ENCODE measurements at places on chromosomes 2 and 18. TPM values are rescaled to one million over a fixed set of nuclear protein-coding genes. Genes with fewer than 3 reads are reported as not detected.

Gene SERPINB10
- 0.07 TPM for total RNA-seq

Gene OTOS
- total RNA-seq = not detected

Gene TWIST2
- 4.5 TPM for total RNA-seq

Gene ADGRF3
- total RNA-seq = 0.14 TPM

Gene DIS3L2
- total RNA-seq = 36.1 TPM

Gene GNAL
- total RNA-seq = 3.5 TPM

Gene SCYGR4
- not detected for total RNA-seq

Gene COL5A2
- 81.4 TPM for total RNA-seq

Gene SNTG2
- total RNA-seq = not detected

Gene NFE2L2
- total RNA-seq = 98.3 TPM

Gene CCDC121
- 1.4 TPM for total RNA-seq

Gene GKN2
- total RNA-seq = not detected

Gene FBXO15
- not detected for total RNA-seq

Gene GNLY
- not detected for total RNA-seq

Gene ASXL3
- 0.14 TPM for total RNA-seq

Gene NT5DC4
- not detected for total RNA-seq

Gene BOD1L2
- not detected for total RNA-seq

Gene CMPK2
- total RNA-seq = 1.1 TPM

Gene CFAP65
- total RNA-seq = not detected

Gene UGT1A3
- not detected for total RNA-seq

Gene NR4A2
- total RNA-seq = 0.13 TPM

Gene PXDN
- 149 TPM for total RNA-seq

Gene ZSWIM2
- not detected for total RNA-seq

Gene TSPYL6
- total RNA-seq = not detected

Gene TXNDC2
- 0.07 TPM for total RNA-seq

Gene SERPINB5
- not detected for total RNA-seq

Gene MYOM1
- under 0.01 TPM for total RNA-seq

Gene CHRNG
- total RNA-seq = not detected

Gene SRD5A2
- total RNA-seq = under 0.01 TPM

Gene SLC38A11
- total RNA-seq = not detected

Gene KLHL14
- total RNA-seq = not detected

Gene CDH2
- 42.4 TPM for total RNA-seq

Gene FOXI3
- not detected for total RNA-seq

Gene C2orf15
- total RNA-seq = not detected

Gene RNF149
- total RNA-seq = 137 TPM

Gene FLACC1
- total RNA-seq = 2.3 TPM

Gene MAP4K3
- 46.2 TPM for total RNA-seq

Gene BOK
- 35.9 TPM for total RNA-seq

Gene PDCL3
- total RNA-seq = 20.7 TPM

Gene ANKRD30BL
- not detected for total RNA-seq

Gene CYP1B1
- 0.79 TPM for total RNA-seq

Gene KLHL30
- not detected for total RNA-seq

Gene OSR1
- 0.07 TPM for total RNA-seq

Gene CHRND
- total RNA-seq = not detected

Gene LRP2
- total RNA-seq = under 0.01 TPM

Gene DSG2
- 0.07 TPM for total RNA-seq

Gene SERPINB3
- not detected for total RNA-seq
